ENCODE measurements at places on chromosomes 16 and 17. TPM values are rescaled to one million over a fixed set of nuclear protein-coding genes. Genes with fewer than 3 reads are reported as not detected.

DNA sequence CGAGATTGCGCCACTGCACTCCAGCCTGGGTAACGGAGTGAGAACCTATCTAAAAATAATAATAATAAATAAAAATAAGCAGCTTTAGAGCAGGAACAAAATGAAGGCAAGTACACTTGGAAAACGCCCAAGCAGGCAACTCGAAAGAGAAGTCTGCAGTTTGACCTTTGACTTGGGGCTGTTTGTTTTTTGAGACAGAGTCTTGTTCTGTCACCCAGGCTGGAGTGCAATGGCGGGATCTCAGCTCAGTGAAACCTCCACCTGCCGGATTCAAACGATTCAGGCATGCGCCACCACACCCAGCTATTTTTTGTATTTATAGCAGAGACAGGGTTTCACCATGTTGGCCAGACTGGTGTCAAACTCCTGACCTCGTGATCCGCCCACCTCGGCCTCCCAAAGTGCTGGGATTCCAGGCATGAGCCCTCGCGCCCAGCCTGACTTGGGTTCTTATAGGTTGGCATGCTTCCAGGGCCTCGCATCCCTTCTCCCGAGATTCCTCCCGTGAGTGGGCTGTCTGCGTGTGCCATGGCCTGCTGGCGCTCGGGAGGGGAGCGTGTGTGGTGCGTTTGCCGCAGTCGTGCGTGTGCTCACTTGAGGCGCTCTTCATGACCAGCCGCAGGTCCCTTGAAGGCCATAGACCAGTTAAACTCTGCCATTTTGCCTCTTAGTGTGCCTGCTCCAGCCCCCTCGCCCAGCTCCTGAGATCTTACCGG lies 18.4 kb upstream of the UBE2I start:
- no peak for DNase-seq

DNA sequence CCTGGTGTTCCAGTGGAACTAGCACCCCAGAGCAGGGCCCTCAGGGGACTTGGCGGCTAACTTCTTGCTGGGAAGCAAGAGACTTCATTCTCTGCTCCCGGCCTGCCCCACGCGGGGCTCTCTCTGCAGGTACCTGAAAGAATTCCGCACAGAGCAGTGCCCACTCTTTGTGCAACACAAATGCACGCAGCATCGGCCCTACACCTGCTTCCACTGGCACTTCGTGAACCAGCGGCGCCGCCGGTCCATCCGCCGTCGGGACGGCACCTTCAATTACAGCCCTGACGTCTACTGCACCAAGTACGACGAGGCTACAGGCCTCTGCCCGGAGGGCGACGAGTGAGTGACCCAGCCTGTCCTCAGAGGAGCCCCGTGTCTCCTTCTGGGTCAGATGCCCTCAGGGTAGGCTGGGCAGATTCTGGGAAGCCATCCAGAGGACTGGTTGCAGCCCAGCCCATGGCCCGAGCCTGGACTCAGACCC lies 25.1 kb downstream of the UNK start:
- no peak for DNase-seq

DNA sequence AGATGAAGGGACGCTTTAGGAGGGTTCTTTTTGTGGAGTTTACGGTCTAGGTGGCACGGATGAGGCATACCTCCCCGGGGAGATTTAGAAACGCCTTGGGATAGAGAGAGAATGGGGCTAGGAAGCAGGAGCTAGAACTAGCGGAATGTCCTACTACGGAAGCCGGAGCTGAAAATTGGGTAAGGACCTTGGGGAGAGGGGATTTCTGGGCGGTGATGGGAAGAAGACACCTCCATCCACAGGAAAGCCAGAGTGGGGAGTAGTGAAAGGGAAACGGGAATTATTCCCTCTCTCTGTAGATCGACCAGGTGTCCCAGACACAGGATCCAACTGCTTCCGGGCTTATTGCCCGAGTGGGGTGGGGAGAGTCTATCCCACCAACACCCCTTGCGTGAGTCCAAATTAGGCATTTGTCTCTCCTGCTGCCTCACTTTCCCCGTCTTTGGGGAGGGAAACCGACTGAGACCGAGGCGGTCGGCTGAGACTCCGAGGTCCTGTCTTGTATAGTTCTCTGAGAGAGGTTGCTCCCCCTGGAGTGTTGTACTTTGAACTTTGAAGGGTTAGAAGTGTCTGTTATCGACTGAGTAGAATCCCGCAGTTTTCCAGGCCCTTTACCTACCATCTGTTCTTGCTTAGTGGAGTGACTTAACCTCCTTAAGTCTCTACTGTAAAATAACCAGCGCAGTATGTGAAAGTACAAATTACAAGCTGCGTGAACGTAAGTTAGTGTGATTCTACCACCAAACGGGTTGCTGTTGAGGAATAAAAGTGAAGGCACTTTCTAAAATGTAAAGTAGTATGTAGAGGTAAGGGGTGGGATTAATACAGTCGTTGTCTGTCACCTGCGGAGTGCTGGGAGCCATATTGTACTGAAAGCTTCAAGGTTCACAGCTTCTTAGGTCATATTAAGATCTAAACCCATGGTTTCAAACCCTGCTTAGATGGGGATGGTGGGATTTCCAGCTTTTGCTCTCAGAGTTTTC lies 1.0 kb downstream of the RSPRY1 start:
- peak; percentile 20 for DNase-seq

DNA sequence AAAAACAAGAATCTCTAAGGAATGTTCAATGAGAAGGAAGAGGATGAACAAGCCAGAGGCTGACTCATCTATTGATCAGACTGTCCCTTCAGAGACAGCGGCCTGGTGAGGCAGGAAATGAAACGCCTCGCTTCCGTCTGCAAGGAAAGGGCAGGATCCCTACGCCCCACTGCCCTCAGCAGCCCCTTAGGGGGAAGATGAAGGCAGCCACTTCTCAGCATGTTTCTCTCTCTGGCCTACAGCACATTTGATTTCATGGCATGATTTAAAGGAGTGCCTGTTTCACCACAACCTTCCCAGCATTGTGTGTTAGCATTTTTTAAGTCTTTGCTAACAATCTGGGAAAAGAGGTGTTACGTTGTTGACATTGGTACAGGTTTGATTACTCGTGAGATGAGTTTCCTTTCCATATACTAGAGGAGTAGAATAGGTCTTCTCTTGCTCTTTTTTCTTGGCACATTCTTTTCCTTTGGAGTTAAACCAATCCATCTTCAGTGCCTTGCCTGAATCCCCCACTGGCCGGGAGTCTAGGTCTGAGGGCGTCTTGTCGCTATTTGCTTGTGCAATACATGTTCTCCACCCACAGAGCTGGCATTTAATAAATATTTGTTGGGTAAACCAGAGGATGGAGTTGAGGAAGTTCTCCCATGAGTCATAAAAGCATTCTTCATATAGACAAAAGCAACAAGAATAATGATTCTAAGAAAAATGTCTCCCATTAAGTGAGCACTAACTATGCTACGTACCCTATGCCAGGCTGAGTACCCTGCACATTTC lies 47.4 kb downstream of the RBFOX3 start:
- no peak for DNase-seq

GRCh38 chr17:60392845-60393702 lies 1.1 kb upstream of the USP32 start:
- peak; percentile 51 for DNase-seq

The PRDM7 gene
- total RNA-seq, result not detected

The AATK gene
- 0.26 TPM for total RNA-seq
